Activated effector memory CD4-positive, alpha-beta T cell treated with anti-CD3 and anti-CD28 coated beads, Interleukin-2, amount 50 U/mL, for 16 hours (primary cell): ENCODE measurements at places on chromosomes 5 and 9.

- peak; percentile 93 for DNase-seq
Observed at GRCh38 chr9:124126648-124127646, 115.4 kb downstream of the LHX2 start.

GRCh38 chr5:170020423-170020822 is 40.1 kb upstream of the INSYN2B start:
- DNase-seq: no peak

DNA sequence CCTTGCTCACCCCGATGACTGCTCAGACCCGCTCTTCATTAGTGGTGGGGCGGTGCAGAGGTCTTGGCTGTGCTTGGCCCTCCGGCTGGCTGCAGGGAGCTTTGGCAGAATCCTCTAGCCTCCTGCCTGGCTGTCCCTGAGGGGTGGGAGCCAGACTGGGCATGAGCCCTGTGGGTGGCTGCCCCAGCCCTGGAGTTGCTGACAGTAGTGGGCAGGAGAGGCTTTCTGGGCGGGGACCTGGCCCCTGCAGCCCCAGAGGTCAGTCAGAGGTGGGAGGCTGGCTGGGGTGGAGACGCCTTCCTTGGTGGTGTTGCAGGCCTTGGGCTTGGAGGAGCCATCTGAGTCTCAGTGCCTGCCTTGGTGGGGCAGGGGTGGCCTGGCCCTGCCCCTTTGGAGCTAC is 146.0 kb downstream of the RXRA start:
- DNase-seq: no peak

- peak; percentile 70 for DNase-seq
Observed at GRCh38 chr9:33287087-33287490, 3.2 kb upstream of the NFX1 start.

DNA sequence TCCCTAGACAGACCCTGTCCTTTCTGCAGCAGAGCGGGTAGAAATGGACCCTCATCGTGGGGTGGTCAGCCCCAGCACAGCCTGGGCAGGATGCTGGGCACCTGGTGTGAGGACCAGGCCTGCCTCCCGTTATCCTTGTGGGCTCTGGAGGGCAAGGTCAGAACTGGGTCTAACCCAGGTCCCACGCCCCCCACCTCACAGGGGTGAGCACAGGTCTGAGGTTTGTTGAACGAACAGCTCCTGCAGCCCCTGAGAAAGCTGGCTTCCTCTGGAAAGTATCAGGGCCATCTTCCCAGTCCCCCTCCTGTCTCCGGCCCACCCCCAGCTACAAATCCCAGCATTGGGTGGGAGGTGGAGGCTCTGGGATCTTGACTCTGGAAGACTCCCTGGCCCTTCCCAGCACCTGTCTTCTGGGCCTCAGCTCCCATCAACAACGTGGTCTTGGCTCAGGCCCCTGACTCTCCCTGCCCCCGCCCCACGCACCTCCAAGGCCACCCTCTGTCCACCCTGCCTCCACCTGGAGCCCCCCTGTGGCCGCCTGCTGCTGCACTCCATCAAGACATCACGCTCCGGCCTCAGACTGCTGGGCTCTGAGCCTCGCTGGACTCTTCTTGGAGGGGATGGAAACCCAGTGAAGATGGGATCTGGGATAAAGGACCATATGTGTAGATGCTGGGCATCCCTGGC is 30.1 kb upstream of the CNOT6 start:
- no peak for DNase-seq
